BJ (cell line): ENCODE measurements at places on chromosomes 5 and 9.

DNA sequence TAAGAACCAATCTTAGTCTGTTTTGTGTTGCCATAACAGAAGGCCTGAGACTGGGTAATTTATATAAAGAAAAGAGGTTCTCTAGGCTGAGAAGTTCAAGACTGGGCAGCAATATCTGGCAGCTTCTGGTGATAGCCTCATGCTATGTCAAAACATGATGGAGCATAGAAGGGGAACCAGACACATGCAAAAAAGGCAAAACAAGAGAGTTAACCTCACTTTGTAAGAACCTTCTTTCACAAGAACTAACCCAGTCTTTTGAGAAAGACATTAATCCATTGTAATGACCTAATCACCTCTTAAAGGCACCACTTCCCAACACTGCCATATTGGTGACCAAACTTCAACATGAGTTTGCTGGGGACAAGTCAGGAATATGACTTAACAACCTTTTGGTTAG is 37.3 kb downstream of the FSD1L start:
- no peak for DNase-seq

- no peak for DNase-seq
Measured at GRCh38 chr5:34538026-34538672, 118.0 kb upstream of the RAI14 start.

DNA sequence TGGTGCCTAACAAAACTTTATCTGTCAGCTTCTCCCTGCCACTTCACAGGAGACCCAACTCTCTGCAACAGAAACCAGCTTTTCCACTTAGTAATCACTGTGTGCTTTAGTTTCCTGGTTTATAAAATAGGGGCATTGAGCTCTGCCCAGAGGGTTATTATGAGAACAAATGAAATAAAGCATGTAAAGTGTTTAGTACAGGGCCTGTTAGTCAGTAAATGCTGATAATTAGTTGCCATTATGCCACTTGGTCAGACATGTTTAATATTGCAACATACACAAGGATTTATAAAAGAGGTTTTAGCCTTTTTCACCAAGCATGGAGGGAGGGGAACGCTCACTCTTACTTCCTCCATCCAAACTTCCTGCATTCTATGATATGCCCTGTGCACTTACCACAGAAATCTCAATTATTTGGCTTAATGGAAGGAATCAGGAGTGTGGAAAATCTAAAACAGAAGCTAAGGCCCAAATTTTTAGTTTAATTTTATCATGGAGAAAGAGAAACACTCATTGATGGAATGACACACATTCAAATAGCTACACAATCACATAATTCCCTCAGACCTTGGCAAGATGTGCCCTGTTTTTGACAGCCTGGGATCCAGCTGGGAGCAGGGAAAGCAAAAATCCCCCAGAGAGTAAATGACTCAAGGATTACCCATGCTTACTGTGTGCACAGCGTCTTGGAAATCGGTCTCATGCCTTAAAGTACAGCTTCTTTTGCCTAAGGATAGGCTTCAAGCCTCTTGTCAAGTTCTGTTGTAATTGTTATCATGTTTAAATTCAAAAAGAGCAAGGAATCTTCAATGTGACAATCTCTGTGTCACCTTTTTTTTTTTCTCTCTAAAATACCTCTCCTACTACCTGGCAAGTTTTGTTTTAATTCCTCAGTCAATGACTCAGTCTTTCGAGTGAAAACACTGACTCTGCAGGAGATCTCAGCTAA is 34.0 kb downstream of the ZNF474 start:
- peak; percentile 95 for DNase-seq

- no peak for DNase-seq
Measured at GRCh38 chr5:132233811-132234683, 6.4 kb upstream of the P4HA2 start.

DNA sequence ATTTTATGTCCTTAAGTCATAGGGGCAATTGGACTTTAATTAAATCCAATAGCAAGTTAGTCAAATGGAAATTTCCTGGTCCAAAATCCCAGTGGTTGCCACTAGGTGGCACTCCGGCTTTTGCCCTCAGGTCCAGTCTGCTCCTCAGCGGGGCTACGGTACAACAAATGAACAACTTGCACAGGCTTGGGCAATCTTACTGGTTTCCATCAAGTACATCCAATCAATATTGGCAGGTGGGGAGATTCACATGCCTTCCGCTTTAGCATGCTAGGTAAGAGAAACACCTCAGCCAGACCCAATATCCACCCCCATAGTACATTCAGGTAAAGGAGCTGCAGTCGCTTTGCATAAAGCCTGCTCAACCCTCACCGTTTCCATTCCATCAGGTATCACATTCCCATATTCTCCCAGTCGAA is 6.3 kb upstream of the MXD3 start:
- no peak for DNase-seq

GRCh38 chr5:160500786-160501779 is 79.4 kb downstream of the PTTG1 start:
- DNase-seq = no peak

DNA sequence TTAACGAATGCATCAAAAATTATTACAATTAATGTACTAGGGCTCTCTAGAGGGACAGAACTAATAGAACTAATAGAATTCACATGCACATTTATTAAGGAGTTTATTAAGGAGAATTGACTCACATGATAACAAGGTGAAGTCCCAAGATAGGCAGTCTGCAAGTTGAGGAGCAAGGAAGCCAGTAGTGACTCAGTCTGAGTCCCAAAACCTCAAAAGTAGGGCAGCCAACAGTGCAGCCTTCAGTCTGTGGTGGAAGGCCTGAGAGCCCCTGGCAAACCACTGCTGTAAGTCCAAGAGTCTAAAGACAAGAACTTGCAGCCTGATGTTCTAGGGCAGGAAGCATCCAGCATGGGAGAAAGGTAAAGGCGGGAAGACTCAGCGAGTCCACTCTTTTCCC is 633.8 kb downstream of the SEMA5A start:
- DNase-seq = no peak

DNA sequence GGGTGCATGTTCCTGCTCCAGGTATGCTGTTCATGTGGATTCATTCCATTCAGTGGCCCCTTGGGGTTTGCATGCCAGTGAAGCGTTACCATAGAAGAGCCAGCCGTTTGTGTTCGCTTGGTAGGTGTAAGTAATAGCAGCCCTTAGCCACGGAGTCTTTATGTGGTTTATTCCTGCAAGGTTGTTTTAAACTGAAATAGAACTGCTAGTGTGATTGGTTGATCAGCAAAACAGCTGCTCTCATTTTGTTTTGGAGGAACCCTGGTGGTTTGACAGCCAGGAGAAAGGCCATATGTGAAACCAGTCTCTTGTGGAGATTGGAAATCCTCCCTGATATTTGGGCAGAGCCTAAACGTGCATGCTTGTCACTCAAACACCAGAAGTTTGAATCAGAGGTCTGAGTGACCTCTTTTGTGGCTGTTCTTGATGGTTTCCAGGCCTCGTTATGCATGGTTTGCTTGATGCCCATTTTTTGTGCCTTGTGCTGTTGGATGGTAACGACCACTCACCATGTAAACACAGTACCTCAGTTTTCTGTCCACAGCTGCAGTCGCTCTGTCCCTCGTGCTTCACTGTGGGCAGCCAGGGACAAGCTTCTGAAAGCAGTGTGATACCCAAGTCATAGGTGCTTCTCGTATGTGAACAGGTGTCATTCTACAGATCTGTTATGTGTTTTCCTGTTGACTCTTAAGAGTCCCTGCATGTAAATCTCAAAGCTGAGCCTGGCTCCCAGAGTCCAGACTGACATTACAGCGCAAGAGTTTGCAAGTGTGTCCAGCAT is 58.3 kb upstream of the NXNL2 start:
- peak; percentile 22 for DNase-seq

- DNase-seq = no peak
Measured at GRCh38 chr5:53900677-53901076, 340.2 kb downstream of the NDUFS4 start.

GRCh38 chr5:74556631-74557595 is 83.6 kb downstream of the ENC1 start:
- no peak for DNase-seq

DNA sequence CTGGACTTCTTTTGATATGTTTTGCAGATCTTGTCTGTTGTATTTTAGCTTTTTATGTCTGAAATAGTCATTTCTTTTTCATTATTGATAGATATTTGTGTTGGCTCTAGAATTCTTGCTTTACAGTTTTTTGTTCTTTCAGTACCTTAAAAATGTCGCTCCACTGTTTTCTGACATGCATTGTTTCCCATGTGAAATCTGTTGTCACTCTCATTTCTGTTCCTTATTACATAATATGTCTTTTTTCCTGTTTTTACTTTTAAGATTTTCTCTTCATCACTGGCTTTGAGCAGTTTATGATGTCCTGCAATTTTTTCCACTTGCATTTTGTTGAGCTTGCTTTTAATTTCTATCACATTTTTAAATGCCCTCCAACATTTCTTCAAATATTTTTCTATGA is 270.4 kb upstream of the TARS1 start:
- no peak for DNase-seq

GRCh38 chr9:133420392-133420827 is 1.8 kb upstream of the ADAMTS13 start:
- DNase-seq = no peak

- DNase-seq = no peak
Measured at GRCh38 chr9:93949073-93949693, 6.0 kb downstream of the BARX1 start.

DNA sequence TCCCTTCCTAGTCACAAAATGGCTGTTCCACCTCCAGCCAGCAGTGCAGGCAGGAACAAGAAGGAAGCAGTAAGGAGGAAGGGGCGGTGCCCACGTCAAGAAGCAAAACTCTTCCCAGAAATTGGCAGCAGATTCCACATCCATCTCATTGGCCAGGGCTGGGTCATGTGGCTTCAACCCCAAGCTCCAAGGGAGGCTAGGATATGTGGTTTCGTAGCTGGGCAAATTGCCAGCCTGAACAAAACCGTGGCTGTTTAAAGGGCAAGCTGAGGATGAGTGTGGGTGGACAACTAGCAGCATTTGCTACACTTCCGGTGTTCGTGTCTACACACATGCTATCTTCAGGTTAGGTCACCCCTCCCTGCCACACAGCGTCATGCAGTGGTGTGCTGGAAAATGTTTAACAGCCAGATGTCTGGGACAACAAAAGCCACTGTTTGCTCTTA is 92.1 kb upstream of the MAP1B start:
- no peak for DNase-seq

- DNase-seq = no peak
Measured at GRCh38 chr5:77073667-77074066, 13.4 kb downstream of the ZBED3 start.

DNA sequence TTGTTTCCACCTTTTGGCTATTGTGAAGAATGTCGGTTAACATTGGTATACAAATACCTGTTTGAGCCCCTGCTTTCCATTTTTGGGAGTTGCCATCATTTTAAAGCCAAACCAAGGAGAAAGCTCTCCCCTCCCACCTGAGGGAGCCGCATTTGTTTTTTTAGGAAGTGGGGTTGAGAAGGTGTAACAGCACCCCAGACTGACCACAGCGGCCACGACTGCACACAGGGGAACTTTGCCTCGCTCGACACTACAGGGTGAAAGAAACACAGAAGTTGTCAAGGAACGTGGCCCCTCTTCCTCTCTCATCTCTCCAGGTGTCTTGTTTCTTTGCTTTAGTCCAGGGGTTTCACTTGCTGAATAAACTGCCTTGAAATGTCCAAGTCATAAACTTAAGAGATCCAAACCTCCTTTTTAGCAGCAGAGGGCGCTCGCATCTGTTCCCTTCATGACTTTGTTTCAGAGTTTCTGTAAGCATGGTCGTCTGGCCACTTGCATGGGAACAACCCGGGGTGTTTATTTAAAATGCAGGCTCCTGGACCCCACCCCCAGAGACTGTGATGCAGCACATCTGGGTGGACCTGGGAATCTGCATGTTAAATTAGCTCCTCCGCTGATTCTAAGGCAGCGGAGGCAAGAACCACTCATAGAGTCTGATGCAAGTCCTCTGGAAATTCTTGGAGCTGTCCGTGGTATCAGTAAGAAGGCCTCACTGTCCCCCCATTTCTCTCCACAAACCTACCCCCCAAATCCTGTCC is 2.1 kb upstream of the TTLL11 start:
- no peak for DNase-seq

- DNase-seq = no peak
Measured at GRCh38 chr5:97553604-97554452, 370.8 kb upstream of the RIOK2 start.

- no peak for DNase-seq
Measured at GRCh38 chr5:60763061-60763460, 63.1 kb upstream of the DEPDC1B start.

- no peak for DNase-seq
Measured at GRCh38 chr5:138884094-138884493, 9.0 kb upstream of the LRRTM2 start.

- no peak for DNase-seq
Measured at GRCh38 chr5:176353533-176353932, 8.0 kb downstream of the KIAA1191 start.

GRCh38 chr9:89480825-89481537 is 16.9 kb downstream of the SEMA4D start:
- no peak for DNase-seq

GRCh38 chr5:146007270-146007669 is 70.9 kb downstream of the SH3RF2 start:
- DNase-seq = no peak

GRCh38 chr5:139738193-139739149 is 57.1 kb upstream of the PSD2 start:
- DNase-seq = no peak

GRCh38 chr5:176692839-176693476 is 45.7 kb downstream of the TSPAN17 start:
- no peak for DNase-seq

DNA sequence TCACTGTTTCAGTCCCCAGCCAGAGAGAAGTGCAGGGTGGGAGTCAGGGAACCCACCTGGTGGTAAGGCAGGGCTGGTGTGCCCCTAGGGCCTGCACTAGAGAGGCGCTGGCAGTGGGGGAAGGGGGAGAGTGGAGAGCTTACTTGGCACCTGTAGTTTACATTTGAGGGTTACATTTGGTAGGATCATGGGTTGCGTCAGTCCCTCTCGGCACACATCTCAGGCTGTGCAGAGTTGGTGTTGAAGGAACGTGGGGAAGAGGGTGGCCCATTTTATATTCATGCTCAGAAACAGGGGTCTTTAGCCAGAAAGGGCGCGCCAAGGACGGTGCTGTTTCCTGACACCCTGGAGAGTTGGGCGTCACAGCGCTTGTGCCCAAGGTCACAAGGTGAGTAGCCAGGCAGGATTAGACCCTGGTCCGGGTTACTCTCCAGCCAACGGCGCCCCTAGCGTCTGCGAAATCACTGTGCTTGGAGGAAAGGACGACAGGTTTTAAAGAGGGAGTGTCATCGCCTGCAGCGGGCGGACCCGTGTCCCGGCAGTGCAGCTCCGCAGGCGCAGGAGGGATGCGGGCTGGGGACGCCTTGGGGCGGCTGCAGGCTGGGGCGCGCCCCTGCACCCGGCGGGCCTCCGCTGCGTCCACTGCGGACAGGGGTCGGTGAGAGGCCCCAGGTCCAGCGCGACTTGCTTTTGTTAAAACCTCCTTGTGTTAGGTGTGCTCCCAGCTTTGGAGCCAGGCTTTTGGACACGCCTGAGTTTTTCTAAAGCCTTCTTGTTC is 272.6 kb downstream of the FANCC start:
- no peak for DNase-seq

DNA sequence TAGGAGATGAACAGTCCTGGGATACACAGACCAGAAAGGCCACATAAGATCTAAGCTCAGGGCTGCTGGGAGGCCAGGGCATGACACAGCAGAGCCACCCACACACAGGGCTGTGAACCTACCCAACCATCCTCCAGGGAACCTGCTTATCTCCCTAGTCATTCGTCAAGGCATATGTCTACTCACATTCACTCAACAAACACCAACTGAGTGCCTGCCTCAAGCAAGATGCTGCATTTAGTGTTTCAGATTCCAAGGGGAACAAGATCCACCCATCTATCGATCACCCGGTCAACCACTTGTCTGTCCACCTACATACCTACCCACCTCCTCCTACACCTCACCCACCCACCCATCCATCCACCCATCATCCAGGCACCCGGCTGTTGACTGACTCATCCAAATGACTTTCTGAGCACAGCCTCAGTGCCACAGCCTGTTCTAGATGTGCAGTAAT is 1.9 kb downstream of the DPM2 start:
- no peak for DNase-seq
